Stimulated activated CD4-positive, alpha-beta T cell treated with anti-CD3 and anti-CD28 coated beads, Interleukin-2, amount 100 ng/mL, for 24 hours (primary cell): ENCODE measurements at places on chromosomes 4 and X.

GRCh38 chrX:49761481-49761880 is 65.7 kb upstream of the PAGE1 start:
- DNase-seq, result no peak

DNA sequence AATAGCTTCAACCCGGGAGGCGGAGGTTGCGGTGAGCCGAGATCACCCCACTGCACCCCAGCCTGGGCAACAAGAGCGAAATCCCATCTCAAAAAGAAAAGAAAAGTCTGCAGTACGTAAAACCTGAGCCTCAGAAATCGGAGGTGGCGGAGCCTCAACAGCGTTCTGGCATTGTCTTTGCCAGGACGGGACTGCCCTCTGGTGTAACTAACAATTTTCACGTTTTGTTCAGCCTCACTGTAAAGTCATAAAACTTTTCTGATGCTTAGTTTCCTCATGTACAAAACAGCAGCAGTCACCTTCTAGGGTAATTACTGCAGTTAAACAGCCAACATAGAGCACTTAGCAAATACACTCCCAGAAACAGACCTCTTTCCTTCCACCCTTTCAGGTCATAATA is 121.7 kb downstream of the RBM47 start:
- no peak for DNase-seq

DNA sequence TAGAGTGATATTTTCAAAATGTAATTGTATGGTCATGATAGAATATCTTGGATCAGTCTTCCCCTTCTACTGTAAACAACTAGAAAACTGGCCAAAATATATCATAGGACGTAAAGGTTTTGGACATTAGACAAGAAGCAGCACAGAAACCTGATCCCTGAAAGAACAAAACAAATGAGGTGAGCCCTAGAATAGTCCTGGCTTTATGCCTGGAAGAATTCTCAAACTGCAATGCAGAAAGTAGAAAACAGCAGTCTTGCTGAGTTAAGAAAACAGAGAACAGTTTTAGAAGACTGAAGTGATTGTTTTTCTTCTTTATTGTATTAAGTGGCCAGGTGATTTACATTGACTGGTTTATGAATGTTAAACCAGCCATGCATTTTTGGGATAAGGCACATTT is 19.5 kb downstream of the NSUN7 start:
- no peak for DNase-seq

DNA sequence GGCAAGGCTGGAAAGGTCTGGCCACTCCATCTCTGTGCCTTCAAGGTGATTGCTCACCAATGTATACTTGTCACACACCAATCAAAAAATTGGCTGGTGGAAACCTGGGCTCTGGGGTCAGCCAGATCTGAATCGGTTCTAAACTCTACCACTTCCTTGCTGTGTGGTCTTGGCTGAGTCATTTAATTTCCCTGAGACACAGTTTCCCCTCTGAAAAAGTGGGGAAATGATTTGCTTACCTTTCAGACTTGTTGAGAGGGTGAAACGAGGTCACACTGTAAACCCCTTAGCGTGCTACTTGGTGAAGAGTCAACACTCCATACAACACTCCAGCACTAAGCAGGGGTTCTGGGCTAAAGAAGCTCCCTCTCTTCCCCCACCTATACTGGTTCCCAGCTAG is 252.3 kb upstream of the ZIC3 start:
- no peak for DNase-seq

DNA sequence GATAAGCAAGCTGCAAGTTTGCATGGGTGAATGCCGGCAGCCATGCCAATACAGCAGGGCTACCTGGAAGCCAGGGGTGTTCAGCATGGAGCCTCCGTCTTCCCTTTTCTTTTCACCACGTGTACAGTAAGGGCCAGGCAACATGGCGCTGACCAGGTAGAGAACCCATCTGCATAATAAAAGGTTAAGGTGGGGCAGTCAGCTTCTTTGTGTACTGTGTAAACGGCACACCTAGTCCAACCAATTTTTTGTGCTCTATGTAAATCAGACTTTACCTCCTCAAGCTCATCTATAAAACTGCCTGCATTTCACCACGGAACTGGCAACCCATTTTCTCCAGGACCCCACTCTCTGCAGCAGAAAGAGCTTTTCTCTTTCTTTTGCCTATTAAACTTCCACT is 286.8 kb upstream of the VCX3A start:
- no peak for DNase-seq

DNA sequence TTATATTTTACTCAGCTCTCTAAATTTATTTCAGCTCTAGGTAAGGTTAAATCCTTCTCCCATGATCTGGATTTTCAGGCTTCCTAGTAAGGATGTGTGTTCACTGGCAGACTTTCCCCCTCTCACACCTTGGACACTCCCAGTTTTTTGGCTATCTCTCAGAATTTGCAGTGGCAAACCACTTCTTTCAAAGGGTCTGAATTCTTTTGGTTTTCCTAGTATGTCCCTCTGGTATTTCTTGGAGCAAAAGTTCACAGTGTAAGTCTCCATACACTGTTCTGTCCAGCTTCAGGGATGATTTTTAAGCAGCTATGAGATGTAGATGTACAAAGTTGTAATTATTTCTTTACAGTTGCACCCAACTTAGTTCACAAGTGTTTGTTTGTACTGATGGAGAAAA is 653.8 kb upstream of the GALNT7 start:
- no peak for DNase-seq

GRCh38 chr4:163077680-163078079 is 89.0 kb downstream of the NAF1 start:
- DNase-seq, result no peak

GRCh38 chrX:40651620-40652223 is 4.4 kb upstream of the CXorf38 start:
- DNase-seq, result peak; percentile 66

GRCh38 chr4:35934320-35934981 is 309.9 kb downstream of the ARAP2 start:
- no peak for DNase-seq

DNA sequence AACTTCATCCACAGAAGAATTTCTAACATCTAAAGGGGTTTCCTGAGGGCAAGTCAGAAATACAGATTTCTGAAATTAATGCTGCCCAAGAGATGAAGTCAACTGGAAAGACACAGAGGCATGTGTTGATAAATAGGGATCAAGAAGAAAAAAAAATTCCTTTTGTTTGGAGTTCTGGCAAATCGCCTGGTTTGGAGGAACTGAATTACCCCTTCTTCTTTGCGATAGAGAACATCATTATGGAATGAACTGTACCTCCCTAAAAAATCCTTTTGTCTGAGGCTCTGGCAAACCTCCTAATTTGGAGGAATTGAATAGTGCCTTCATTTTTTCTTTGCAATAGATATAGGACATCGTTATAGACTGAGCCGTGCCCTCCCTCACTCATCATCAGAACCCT is 200.9 kb downstream of the DHRSX start:
- no peak for DNase-seq

GRCh38 chrX:63809173-63809572 is 24.2 kb upstream of the ARHGEF9 start:
- no peak for DNase-seq

DNA sequence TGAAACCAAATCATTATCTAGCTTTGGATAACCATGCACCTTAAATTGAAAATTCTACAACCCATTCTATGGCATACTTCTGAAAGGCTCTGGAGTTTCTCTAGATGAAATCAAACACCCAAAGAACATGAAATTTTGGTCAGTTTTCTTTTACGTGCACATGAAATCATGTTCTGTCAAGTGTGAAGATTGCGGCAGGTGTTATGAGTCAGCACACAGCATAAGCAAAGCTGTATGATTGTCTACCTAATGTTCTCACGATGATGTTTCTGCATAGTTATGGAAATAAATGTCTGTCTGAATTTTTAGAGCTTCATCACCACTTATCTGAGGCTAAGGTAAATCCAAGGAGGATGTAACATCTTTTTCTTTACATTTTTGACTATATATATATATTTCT is 495.3 kb downstream of the IL1RAPL1 start:
- DNase-seq, result no peak

DNA sequence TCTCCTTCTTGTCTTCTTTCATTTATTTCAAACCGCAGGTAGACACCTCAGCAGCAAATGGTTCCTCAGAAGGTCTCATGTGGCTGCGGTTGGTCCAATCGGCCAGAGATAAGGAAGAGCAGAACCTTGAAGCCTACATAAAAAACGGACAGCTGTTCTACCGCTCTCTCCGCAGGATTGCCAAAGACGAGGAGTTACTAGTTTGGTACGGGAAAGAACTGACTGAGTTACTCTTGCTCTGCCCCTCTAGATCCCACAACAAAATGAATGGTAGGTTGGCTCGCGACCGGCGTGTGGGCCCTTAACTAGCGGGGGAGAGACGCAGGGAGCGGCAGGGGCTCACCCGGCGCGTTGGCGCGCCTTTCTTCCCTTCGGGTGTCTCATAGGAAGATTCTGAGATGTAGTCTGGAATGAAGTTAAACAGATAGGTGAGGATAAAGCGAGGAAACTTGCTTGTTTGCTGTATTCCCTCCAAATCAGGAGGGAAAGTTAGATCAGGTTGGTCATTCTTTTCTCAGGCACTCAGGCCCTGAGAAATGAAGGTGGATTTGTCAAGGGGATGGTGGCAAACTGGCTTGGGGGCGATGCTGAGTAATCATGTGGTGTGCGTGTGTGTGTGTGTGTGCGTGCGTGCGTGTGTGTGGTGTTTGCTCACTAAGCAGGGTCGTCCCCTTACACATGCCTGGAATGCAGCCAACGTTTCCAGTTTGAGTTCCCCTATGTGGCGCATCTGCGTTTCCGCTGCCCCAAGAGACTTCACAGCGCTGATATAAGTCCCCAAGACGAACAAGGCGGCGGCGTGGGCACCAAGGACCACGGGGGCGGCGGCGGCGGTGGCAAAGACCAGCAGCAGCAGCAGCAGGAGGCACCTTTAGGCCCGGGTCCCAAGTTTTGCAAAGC is 4.2 kb downstream of the PRDM8 start:
- peak; percentile 59 for DNase-seq

DNA sequence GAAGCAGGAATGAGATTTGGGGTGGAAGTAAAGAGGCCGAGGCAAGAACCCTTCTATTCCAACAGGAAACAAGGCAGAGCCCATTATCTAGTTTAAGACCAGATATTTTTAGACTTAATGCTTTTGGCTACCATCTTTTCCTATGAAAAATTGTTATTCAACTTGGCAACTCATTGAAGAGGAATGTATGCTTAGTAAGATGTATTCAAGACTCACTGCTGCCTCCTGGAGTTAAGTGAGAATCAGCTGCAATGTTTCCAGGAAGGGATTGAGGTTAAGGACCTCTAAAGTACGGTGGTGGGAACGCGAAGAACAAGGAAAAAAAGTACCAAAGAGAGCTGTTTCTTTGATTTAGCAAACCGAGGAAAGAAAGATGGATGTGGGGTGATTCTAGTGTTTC is 89.1 kb downstream of the RAPGEF2 start:
- no peak for DNase-seq

DNA sequence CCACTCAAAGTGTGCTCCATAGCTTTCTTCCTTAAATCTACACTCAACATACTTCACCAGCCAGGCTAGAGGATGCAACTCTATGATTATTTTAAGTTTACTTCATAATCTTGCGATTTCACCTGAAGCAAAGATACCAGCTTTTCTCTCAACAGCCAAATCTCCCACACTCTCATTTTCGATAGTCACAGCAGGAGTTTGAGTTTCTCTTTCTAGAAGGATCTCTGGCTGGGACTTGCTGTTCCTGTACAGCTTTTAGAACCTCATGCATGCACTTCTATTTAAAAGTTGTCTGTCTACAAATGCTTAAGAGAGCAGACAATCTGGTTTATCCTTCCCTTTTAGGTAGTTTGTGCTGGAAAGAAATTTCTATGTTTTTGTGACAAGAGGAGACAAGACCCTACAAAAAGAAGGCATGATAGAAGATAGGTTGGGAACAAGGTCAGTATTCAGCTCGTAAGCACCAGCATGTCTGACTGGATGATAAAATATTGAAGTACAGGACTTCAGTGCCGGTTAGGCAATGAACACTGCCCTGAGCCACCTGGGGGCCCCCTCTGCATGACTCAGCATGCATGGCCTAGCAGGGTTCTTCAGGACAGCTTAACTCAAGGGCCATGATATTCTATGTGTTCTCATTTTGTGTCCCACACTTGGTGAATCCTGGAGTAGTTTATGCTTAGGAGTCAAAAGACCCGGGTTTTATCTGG is 65.6 kb downstream of the ATXN3L start:
- no peak for DNase-seq

GRCh38 chr4:176242764-176243347 is 26.2 kb downstream of the ASB5 start:
- DNase-seq, result no peak

DNA sequence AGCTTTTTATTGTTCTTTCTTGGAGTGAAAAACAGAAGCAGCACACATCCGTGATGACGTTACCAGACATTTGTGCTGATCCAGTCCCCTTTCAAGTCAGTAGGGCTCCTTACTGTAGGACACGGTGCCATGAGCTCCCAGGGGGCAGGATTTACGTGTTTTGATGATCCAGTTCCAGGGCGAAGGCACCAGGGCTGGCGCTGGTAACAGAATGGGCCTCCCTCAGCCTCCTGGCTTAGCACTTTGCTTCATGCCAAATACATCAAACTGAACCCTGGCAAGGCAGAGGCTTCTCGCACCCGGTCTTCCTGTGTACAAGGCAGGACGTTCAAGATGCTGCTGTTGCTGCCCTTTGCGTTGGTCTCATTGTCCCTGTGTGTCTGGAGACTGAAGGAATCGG is 66.6 kb upstream of the PSAPL1 start:
- no peak for DNase-seq

DNA sequence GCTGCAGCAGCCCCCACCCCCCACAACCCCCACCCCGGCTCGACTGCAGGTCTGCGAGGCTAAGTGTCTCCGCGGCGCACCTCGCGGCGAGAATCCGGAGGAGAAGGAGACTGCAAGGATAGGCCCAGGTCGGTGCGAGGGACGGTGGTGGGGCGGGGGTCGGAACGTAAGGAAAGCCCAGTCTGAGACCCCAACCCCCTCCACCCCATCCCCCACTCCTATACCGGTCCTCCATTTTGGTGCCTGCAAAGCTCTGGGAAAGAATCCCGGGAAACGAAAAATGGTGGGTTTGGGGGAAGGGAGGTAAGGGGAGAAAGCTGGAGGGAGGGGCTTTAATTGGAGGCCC is 614 bp downstream of the BEX3 start:
- DNase-seq, result no peak

DNA sequence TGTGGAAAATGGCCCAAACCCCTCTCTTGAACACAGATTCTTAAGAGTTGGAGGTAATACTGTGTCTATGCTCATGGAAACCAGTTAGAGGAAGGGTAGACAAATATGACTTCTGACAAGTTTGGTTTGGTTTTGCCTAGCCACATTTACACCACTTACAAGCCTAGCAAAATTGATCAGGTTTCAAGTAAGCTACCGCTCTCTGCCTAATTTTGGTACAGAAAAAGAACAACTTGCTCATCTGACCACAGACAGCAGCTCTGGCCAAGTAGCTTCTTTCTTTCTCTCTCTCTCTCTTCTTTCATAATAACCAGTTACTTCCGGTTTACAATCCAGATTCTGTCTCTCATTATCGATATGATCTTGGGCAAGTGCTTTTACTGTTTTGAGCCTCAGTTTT is 260.0 kb downstream of the GLUD2 start:
- no peak for DNase-seq
